Naive thymus-derived CD8-positive, alpha-beta T cell (primary cell): ENCODE measurements at places on chromosomes 1 and 21.

- DNase-seq, result no peak
These were observed 38.2 kb downstream of the ARHGEF11 start for GRCh38 chr1:157007306-157007705.

DNA sequence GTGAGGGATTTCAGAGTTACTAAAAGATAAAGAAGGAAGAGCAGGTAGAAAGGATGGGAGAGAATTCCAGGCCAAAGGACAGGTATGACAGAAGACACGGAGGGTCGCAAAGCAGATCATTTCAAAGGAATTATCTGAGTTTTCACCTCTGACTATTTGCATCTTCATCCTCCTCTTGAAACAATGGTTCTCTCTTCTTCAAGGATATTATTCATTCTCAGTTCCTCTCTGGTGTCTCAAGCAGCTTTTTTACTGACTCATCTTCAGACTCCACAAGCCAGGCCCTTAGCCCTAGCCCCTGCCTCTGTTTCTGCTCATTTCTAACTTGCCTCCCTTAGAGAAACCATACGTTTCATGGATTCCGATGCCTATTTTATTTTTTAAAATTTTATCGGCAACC is 15.0 kb downstream of the DDX59 start:
- no peak for DNase-seq

DNA sequence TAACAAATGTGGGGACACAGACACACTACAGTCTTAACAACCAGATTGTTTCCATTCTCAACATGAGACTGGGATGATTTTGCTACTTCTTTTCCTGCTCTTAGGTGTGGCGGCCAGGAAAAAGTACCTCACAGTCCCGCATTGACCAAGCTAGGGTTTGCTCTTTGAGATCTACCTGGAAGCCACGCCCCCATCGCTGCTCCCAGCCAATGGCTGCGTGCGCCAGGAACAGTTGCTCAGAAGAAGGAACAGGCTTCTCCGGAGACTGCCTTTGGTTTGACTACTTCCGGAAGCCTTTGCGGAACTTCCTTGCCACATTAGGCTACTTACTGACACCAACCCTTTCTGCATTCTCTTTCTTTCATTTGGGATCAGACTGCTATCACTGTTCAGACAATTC is 44.2 kb upstream of the PLD5 start:
- DNase-seq, result no peak

DNA sequence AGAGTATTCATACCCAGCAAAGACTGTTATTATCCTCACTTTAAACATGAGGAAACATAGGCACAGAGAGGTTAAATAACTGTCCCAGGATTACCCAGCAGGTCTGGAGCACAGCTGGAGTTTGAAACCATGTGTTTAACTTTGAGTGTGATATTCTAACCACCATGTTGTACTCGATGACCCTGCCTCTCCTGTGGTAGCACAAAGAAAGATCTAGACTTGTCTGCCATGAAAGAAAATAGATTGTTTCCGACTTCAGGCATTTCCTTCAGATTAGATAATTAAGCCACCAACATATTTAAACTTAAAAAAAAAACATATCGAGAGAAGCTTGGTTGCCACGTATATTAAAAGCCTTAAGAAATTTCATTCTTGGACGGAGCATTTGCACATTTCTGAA is 104.6 kb upstream of the RUNX1 start:
- no peak for DNase-seq

DNA sequence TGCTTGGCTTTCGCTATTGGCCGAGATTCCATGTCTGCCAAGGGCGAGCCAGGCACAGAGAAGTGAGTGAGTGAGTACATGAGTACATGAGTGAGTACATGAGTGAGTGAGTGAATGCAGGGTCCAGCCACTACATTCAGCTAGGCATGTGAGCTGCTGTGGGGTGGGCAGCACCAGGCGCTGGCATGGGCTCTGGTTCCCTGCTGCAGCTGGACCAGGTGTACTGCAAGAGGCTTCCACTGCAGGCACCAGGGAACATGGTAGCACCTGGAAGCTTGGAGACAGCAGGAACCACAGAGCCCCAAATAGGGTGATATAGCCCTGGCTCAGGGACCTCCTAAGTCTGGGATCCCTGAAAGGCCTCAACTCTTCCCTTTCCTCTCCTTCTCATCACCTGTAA is 330.2 kb downstream of the USP25 start:
- DNase-seq, result no peak
